ENCODE measurements at places on chromosomes 12 and 14. TPM values are rescaled to one million over a fixed set of nuclear protein-coding genes. Genes with fewer than 3 reads are reported as not detected.

DNA sequence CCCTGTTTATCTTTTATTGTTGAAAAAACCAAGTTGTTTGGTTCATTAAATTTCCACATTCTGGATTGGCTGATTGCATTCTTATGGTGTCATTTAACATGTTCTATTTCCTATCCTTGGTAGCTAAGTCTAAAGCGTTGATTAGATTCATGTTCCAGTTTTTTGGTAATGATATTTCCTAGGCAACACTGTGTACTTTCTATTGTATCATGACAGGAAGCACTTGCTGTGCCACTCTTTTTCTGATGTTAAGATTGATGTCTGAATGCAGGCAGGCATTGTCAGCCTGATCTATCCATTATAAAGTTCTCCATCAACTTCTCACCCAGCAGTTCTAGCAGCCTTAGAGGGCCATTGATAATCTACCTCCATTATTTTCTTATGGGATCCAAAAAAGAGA lies 91.1 kb upstream of the ARID2 start:
- no peak overlapping the region for H3K4me3 ChIP-seq
- no peaks in the 10 kb centered on the region for H3K27me3 ChIP-seq
- no peak for DNase-seq
- no peaks in the 10 kb centered on the region for H3K36me3 ChIP-seq
- H3K4me1 ChIP-seq, result no peaks in the 10 kb centered on the region
- H3K27ac ChIP-seq, result no peak overlapping the region

DNA sequence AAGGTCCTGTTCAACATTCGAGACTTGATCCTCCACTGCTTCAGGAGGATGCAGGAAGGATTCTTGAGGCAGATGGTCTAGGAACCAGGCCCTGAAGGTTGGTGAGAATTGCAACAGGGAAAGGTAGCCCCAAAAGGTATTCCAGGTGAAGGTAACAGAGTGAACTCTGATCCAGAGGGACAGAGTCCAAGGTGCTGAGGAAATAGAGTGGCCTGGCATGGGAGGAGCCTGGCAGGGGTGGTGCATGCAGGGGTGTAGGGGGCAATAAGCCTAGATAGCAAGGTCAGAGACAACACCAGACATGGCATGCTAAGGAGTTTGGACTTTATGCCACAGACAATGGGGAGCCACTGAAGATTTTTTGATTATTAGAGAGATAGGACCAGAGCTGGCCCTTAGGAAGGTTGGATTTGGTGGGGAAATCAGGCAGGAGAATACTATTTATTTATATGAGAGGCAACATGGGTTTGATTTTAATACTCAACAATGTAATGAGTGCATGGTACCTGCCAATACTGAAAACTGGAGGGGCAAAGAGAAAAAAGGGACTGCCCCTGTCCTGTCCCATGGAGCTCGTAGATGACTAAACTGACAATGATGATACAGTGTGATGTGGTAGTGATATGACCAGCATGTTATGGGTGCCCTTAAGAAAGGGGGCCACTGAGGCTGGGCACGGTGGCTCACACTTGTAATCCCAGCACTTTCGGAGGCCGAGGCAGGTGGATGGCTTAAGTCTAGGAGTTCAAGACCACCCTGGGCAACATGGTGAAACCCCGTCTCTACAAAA lies 50.5 kb upstream of the TMED10 start:
- no peak for DNase-seq
- no peak overlapping the region for H3K27ac ChIP-seq
- H3K4me3 ChIP-seq, result no peak overlapping the region
- H3K27me3 ChIP-seq, result no peaks in the 10 kb centered on the region

The BMP4 gene
- 7.8 TPM for total RNA-seq

The ACYP1 gene
- total RNA-seq, result 11.0 TPM

The TEX22 gene
- 0.16 TPM for total RNA-seq

The GLI1 gene
- not detected for total RNA-seq

GRCh38 chr12:131441060-131441396 lies 269.9 kb upstream of the SFSWAP start:
- no peaks in the 10 kb centered on the region for H3K27me3 ChIP-seq
- DNase-seq, result no peak
- no peaks in the 10 kb centered on the region for H3K4me1 ChIP-seq
- H3K27ac ChIP-seq, result no peak overlapping the region
- no peak overlapping the region for H3K4me3 ChIP-seq

- no peaks in the 10 kb centered on the region for H3K4me1 ChIP-seq
- no peak for DNase-seq
- no peak overlapping the region for H3K4me3 ChIP-seq
- H3K27ac ChIP-seq, result no peak overlapping the region
Measured at GRCh38 chr12:131640525-131640924, 70.4 kb upstream of the SFSWAP start.

DNA sequence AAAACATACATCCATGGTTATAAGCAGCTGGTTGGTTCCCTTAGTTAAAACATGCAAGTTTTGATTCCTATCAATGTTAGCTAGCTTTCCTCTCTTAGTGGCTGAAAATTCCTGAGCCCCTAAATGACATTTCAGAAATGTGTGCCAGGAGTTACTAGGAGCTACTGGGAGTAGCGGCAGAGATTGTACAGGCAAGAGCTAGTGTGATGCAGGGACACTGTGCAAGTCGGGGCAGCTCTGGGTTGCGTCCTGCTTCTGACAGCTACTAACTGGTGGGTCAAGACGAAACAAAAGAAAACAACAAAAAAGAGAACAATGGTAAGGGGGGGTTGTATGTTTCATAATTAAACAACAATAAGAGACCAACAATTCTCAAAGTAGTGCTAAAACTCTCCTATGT lies 35.4 kb downstream of the LRIG3 start:
- no peak for DNase-seq
- H3K36me3 ChIP-seq, result peaks cover 40% of the 10 kb centered on the region
- no peak overlapping the region for H3K4me3 ChIP-seq
- H3K27me3 ChIP-seq, result no peaks in the 10 kb centered on the region
- no peak overlapping the region for H3K27ac ChIP-seq

The RAD9B gene
- 0.26 TPM for total RNA-seq

- H3K4me3 ChIP-seq, result no peak overlapping the region
- H3K27ac ChIP-seq, result no peak overlapping the region
- H3K36me3 ChIP-seq, result no peaks in the 10 kb centered on the region
- no peaks in the 10 kb centered on the region for H3K27me3 ChIP-seq
Measured at GRCh38 chr14:60905923-60906322, 75.0 kb downstream of the TRMT5 start.

Data from right atrium auricular region (tissue), 2 donors.